Fibroblast of skin of abdomen (primary cell): ENCODE measurements at places on chromosomes 2 and 18.

DNA sequence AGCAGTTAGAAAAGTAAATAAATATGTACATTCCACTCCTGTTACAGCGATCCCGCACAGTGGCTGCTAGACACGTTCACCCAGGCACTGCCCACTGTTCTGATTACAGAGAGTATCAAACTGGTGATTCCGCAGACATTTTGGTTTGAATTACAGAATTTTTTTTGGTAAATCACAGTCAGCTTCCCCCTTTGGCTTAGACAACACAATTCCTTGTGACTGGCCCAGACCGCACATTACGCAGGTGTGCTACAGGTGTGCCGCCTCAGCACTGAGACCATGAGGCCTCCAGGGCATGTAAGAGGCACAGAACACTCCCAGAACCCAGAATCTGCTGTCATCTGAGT lies 112.3 kb downstream of the PXDN start:
- no peak for DNase-seq

- no peak for DNase-seq
Observed at GRCh38 chr18:72091369-72091768, 452.8 kb downstream of the CBLN2 start.

DNA sequence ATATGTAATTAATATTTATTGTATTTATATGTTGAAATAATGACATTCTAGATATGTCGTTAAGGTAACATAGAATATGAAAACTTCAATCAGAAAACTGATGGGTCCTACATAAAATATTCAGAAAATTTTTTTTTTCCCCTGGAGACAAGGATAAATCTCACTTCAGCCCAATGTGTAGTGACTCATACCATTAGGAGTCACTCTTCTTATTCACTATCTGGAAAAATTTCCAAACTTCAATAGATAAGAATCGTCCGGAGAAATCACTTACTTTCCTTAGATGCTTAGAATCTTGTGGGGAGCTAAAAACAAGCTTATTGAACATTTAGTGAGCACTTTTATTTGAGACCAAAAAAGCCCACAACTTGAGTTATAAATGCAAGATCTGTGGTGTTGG lies 4.6 kb downstream of the SERPINB13 start:
- no peak for DNase-seq

- DNase-seq, result no peak
Observed at GRCh38 chr2:28071221-28071620, 180.7 kb downstream of the BABAM2 start.
